CD4-positive, alpha-beta T cell (primary cell): ENCODE measurements at places on chromosomes 6 and 20. TPM values are rescaled to one million over a fixed set of nuclear protein-coding genes. Genes with fewer than 3 reads are reported as not detected.

Gene SFTA2
- total RNA-seq = not detected

Gene CNR1
- not detected for total RNA-seq

Gene ADGB
- total RNA-seq = not detected

Gene BPIFA2
- total RNA-seq = not detected

Gene DEFB118
- total RNA-seq = not detected

Gene SLC35D3
- total RNA-seq = not detected

Gene MAD2L1BP
- 39.2 TPM for total RNA-seq

Gene GPR63
- total RNA-seq = 0.25 TPM

Gene PPP1R10
- total RNA-seq = 95.3 TPM

GRCh38 chr20:25148181-25148981, 47.1 kb upstream of the ENTPD6 start:
- peak; percentile 80 for DNase-seq
- H3K36me3 ChIP-seq = no peaks in the 10 kb centered on the region
- peaks cover 12% of the 10 kb centered on the region for H3K4me1 ChIP-seq
- peak overlapping the region; percentile 58 for H3K4me3 ChIP-seq

- no peaks in the 10 kb centered on the region for H3K27me3 ChIP-seq
- H3K36me3 ChIP-seq = no peaks in the 10 kb centered on the region
- no peak overlapping the region for H3K27ac ChIP-seq
- DNase-seq = no peak
- no peaks in the 10 kb centered on the region for H3K4me1 ChIP-seq
Observed at GRCh38 chr20:14785065-14785743, 447.8 kb upstream of the FLRT3 start.

- H3K4me1 ChIP-seq = no peaks in the 10 kb centered on the region
- H3K27me3 ChIP-seq = no peaks in the 10 kb centered on the region
- no peaks in the 10 kb centered on the region for H3K36me3 ChIP-seq
- H3K4me3 ChIP-seq = no peak overlapping the region
Observed at GRCh38 chr6:40778196-40778595, 191.0 kb upstream of the LRFN2 start.

GRCh38 chr6:13273202-13273930, 55.0 kb downstream of the TBC1D7 start:
- H3K36me3 ChIP-seq = no peaks in the 10 kb centered on the region
- H3K4me1 ChIP-seq = peaks cover 16% of the 10 kb centered on the region
- H3K27ac ChIP-seq = no peak overlapping the region
- peak overlapping the region; percentile 34 for H3K4me3 ChIP-seq

DNA sequence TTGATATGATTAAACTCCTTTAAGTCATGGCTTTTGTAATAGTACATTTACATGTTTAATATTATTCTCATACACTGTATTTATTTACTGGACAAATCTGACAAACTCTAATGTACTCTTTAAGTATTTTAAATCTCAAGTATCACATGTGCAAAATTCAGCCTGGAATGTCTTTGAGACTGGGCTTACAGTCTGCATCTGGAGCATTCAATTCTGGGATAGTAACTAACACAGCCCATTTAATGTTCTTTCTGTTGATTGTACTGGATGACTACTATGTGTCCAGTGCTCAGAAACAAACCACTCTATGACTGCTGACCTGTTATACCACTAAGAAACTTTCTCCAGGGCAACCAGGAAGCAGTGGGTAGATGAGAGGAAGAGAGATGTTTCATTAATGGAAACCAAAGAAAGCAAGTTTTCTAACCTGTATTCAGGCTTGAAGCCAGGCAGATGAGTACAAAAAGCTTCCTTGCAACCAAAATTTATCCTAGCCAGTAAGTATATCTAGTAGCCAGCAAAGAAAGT, 26.8 kb downstream of the FBXL4 start:
- no peak overlapping the region for H3K4me3 ChIP-seq
- no peaks in the 10 kb centered on the region for H3K4me1 ChIP-seq
- DNase-seq = no peak
- no peaks in the 10 kb centered on the region for H3K27me3 ChIP-seq

- H3K27me3 ChIP-seq = peaks cover 6% of the 10 kb centered on the region
- no peaks in the 10 kb centered on the region for H3K36me3 ChIP-seq
- peak; percentile 55 for DNase-seq
- H3K4me1 ChIP-seq = peaks cover 29% of the 10 kb centered on the region
- H3K4me3 ChIP-seq = no peak overlapping the region
Observed at GRCh38 chr6:37648465-37649330, 49.0 kb downstream of the MDGA1 start.

DNA sequence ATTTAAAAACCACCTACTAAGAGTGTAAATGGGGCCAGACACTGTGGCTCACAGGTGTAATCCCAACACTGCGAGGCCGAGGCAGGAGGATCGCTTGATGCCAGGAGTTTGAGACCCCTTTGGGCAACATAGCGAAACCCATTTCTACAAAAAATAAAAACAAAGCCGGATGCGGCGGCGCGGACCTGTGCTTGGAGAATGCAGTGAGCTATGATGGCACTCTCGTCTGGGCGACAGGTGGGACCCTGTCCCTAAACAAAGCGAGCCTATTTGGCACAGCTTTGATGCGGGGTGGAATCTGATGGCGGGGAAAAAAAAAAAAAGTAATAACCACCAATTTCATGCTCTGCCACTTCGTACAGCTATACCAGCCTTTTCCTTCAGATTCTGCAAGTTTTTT, 1.1 kb downstream of the TCP1 start:
- H3K27ac ChIP-seq = peak overlapping the region; percentile 88
- peaks cover 37% of the 10 kb centered on the region for H3K4me1 ChIP-seq
- H3K4me3 ChIP-seq = peak overlapping the region; percentile 84
- H3K27me3 ChIP-seq = no peaks in the 10 kb centered on the region
- no peak for DNase-seq

DNA sequence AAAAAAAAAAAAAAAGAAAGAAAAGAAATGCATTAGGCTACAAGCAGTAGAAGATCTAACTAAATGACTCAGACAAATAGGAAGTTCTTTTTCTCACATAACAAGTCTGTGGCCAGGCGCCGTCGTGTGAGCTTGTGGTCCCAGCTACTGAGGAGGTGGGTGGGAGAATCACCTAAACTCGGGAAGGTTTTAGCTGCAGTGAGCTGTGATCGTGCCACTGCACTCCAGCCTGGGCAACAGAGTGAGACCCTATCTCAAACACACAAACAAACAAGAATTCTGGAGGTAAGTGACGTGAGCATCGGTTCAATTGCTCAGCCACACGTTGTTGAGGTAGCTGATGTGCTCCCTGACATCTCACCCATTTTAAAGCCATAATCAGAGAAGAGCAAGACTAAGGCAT, 37.9 kb upstream of the SLC23A2 start:
- no peak overlapping the region for H3K27ac ChIP-seq
- no peak overlapping the region for H3K4me3 ChIP-seq
- H3K36me3 ChIP-seq = no peaks in the 10 kb centered on the region
- no peaks in the 10 kb centered on the region for H3K27me3 ChIP-seq
- peak; percentile 67 for DNase-seq

- H3K4me3 ChIP-seq = no peak overlapping the region
- no peak for DNase-seq
- H3K4me1 ChIP-seq = no peaks in the 10 kb centered on the region
- H3K27me3 ChIP-seq = no peaks in the 10 kb centered on the region
Observed at GRCh38 chr20:31908016-31908415, 37.6 kb downstream of the TTLL9 start.

- no peak overlapping the region for H3K4me3 ChIP-seq
- DNase-seq = no peak
- H3K27ac ChIP-seq = no peak overlapping the region
- H3K27me3 ChIP-seq = no peaks in the 10 kb centered on the region
Observed at GRCh38 chr6:82573254-82573972, 209.8 kb downstream of the TPBG start.

- no peak for DNase-seq
- no peaks in the 10 kb centered on the region for H3K36me3 ChIP-seq
- no peaks in the 10 kb centered on the region for H3K27me3 ChIP-seq
- peaks cover 6% of the 10 kb centered on the region for H3K4me1 ChIP-seq
- no peak overlapping the region for H3K4me3 ChIP-seq
- no peak overlapping the region for H3K27ac ChIP-seq
Observed at GRCh38 chr20:51132279-51132678, 109.4 kb upstream of the KCNG1 start.

GRCh38 chr6:138677538-138677937, 96.0 kb upstream of the CCDC28A start:
- no peaks in the 10 kb centered on the region for H3K36me3 ChIP-seq
- H3K4me3 ChIP-seq = no peak overlapping the region
- DNase-seq = no peak
- H3K27ac ChIP-seq = no peak overlapping the region
- H3K27me3 ChIP-seq = peaks cover 3% of the 10 kb centered on the region
